ENCODE measurements at places on chromosomes 6 and 20.

GRCh38 chr6:27161603-27161945, 85.9 kb upstream of the PRSS16 start:
- DNase-seq = no peak

DNA sequence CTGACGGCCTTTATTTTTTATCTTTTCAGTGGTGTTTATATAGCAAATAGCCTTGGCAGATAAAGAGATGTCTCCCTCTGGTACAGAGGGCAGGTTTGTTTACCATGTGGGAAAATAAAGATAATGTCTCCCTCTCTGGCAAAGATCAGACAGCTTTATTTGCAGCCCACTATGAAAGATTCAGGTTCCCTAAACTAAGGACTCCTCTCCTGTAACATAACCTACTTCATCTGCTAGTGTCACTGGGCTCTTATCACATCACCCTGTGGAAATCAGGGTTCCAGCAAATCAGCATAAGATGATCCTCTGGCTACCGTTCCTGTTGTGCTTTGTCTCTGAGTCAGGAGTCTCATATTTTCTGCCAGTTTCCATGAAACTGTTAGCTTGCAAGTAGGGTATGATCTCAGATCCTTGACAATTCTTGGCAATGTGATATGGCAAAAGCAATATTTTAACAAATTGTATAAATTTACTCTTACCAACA, 3.1 kb downstream of the FBXL4 start:
- no peak for DNase-seq

- DNase-seq = no peak
Observed at GRCh38 chr6:14276667-14277404, 159.3 kb downstream of the CD83 start.

DNA sequence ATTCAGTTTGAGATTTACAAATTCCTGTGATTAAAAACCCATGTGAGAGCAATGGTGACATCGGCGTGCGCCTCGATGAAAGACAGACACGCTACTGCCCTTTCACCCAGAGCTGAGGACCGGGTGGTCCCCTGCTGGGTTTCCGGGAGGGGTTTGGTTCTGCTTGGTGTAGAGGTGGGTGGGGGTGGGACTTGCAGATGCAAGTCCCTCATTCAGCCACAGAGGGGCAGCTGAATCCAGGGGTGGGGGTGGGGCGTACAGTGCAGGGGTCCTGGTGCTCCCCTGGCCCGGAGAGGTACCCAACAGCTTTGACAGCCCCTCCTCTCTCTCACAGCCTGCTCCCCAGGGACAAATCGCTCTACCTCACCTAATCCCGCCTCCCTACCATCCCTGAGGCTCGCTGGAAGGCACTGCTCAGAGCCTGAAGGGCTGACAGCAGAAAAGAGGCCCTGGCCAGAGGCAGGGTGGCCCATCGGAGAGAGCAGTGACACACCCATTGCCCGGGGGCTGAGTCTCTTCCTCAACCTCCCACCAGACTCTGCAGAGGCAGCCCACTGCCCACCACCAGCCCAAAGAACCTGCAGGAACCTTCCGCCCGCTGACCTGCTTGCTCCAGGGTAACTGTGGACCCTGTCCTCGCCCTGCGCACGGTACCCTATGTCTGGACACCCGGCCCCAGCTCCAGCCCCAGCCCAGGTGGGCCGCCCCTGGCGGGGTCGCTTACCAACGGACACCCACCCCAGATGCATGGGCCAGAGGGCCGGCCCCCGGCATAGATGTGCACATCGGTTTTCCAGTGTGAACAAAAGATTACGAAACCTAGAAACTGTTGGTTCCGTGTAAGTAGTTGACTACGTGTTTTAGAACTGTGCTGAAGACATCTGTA, 118.4 kb downstream of the JPH2 start:
- DNase-seq = peak; percentile 15

- DNase-seq = no peak
Observed at GRCh38 chr20:1125277-1125676, 6.9 kb downstream of the PSMF1 start.

GRCh38 chr6:148370176-148370575, 27.5 kb downstream of the SASH1 start:
- DNase-seq = no peak

- DNase-seq = no peak
Observed at GRCh38 chr6:25085756-25086155, 150.0 kb upstream of the RIPOR2 start.

DNA sequence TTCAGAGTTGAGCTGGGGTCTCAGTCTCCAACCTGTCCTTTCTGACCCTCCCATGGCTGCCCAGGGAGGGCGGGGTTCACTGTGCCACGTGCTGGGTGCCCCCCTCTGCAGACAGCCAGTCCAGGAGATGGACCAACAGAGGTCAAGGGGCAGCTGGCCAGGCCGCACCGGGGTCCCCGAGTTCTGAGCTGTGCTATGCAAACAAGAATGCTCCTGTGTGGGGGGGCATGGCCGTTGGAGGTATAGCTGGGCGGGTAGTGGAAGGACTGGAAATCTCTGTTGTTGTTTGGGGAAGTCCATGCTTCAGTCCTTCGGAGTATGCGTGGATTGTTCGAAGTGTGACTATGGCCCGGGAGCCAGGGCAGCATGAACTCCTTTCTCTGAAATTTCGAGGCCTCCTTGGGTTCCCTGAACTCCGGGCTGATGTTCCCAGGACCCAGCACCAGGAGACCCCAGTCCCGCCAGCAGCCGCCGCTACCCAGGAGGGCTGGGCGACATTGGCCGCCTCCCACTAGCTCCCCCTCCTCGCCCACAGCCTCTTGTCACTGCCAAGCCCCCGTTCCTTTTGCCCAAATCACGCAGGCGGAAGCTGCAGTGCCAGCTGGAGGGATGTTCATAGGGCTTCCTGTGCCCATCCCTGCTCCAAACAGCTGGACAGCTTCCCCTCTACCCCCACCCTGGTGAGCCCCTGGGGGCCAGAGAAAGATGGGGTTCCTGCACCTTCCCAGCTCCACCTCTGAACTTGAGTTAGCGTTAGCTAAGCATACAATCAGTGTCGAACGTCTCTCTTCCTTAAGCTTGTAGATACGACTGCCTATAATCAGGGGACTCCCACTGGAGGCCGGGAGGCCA, 126.6 kb downstream of the TAF4 start:
- DNase-seq = no peak

GRCh38 chr20:48273843-48274242, 488.6 kb upstream of the SULF2 start:
- no peak for DNase-seq

Data from activated gamma-delta T cell (primary cell).